ENCODE measurements at places on chromosomes 6 and 20.

GRCh38 chr20:18541741-18542140 lies 25.5 kb upstream of the SMIM26 start:
- no peak for DNase-seq

DNA sequence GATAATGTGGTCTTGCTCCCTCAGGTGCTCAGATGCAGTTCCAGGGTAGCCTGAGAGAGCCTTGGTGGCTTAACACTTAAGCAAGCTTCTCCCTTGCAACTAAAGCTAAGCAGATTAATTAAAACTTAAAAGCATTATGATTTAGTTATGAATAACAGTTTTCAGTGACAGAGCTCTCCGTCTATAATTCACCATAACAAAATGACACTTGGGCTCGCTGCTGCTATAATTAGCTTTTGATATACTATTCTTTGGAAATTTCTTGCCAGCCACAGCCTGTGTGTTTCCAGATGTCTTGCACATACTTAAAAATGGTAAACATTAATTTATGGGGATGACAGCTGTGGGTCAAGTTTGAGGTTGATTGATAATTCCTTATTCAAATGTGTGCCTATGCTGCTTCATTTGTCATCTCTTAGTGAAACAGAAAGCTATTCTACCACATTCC lies 380.5 kb downstream of the TFAP2B start:
- no peak for DNase-seq

DNA sequence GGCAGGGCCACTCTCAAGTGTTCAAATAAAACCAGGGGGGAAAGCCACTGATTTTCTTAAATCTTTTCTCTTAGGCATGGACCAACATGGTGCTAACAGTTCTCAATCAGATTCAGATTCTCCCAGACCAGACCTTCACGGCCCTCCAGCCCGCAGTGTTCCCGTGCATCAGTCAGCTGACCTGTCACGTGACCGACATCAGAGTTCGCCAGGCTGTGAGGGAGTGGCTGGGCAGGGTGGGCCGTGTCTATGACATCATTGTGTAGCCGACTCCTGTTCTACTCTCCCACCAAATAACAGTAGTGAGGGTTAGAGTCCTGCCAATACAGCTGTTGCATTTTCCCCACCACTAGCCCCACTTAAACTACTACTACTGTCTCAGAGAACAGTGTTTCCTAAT lies 41.5 kb upstream of the SMIM28 start:
- DNase-seq = no peak

DNA sequence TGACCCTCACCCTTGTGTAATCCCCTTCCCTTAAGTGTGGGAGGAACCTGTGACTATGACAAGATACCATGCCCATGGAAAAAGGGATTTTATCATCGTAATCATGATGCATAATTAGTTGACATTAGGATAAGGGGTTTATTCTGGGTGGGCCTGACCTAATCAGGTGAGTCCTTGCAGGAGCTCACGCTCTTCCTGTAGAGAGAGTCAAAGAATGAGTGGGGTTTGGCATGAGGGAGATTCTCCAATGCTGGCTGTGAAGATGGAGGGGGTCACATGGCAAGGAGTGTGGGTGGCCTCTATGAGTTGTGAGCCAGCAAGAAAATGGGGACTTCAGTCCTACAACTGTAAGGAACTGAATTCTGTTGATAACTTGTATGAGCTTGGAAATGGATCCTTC lies 342.0 kb upstream of the TSHZ2 start:
- DNase-seq = no peak

GRCh38 chr20:20755674-20756319 lies 43.4 kb upstream of the RALGAPA2 start:
- no peak for DNase-seq
